ENCODE measurements at places on chromosomes 11 and 22.
A peak's percentile ranks its signal among the peaks of the same experiment; 100 is the strongest.

DNA sequence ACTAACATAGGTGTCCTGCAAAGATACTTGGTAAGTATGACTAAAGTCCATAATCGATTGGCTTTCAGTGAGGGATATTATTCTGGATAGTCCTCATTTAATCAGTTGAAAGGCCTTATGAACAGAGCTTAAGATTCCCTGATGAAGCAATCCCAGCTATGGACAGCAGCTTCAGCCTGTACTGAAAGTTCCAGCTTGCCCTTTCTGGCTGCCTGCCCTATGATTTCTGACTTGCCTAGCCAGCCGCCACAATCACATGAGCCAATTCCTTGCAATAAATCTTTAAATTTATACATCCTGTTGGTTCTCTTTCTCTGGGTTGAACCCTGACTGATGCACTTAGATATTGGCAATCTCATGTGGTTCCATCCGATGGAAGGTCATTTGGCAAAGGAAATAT is 759.0 kb upstream of the API5 start:
- DNase-seq: no peak

DNA sequence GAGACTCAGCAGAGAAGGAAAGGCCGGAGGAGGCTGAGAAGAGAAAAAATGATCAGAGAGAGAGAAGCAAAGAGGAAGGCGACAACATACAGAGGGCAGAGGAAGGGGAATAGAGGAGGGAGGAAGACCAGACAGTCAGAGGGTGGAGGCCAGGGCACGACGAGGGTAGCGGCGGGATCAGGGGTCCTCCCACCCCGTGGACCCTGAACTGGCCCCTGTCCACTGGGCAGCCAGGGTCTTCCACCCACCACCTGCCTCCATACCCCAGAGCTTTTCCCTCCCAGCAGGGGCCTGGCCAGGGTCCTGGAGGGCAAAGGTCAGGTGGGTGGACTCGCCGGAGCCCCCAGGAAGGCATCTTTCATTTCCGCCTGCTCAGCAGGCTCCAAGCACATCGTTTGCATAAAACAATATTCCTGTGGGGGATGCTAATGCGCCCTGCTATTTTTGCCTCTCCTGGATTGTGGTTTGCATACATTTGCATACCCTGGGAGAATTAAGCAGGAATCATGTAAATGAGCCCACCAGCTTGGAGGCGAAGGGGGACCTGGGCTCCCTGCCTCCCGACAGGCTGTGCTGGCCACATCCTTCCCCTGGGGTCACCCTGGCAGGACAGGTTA is 394.1 kb downstream of the MN1 start:
- no peak for DNase-seq

DNA sequence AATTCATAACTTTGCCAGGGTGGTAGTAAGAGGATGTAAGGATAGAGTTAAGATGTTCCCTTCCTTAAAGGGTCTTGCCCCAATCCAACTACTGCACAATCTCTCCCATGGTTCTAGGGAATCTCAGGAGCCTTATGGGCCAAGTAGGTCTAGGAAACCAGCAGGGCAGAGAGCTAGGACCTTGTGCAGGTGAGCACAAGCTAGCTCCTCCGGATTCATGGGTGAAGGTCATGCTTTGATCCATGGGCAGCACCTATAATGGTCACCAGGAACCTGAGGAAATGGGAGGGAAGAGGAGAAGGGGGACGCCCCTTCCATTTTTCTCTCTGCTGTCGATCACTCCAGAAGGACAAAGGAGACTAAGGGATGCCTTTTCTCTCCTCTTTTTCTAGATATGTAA is 16.8 kb downstream of the KCNJ11 start:
- DNase-seq: no peak

- DNase-seq: no peak
Observed at GRCh38 chr11:132589791-132590190, 942.5 kb downstream of the OPCML start.

GRCh38 chr22:35275580-35275979 is 18.3 kb downstream of the HMGXB4 start:
- no peak for DNase-seq

GRCh38 chr22:43308836-43309235 is 34.3 kb downstream of the SCUBE1 start:
- no peak for DNase-seq

GRCh38 chr11:118673361-118674081 is 5.9 kb downstream of the TREH start:
- no peak for DNase-seq

DNA sequence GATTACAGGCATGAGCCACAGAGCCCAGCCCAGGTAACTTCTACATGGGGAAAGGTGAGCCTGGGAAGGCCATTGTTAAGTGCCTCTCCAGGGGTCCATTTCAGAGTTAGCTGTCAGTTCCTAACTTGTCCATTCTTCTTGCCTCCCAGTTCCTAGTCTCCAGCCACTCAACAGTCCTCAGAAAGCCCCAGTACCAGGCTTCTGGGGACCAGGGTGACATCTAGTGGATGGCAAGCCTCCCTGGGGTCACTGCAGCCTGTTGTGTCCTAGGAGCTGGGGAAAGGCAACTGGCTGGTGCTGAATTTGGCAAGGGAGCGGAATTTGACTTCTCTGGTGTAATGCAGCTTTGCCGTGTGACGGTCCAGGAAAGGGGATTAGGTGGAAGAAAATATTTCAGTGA is 2.1 kb downstream of the LGALS12 start:
- peak; percentile 99 for DNase-seq

DNA sequence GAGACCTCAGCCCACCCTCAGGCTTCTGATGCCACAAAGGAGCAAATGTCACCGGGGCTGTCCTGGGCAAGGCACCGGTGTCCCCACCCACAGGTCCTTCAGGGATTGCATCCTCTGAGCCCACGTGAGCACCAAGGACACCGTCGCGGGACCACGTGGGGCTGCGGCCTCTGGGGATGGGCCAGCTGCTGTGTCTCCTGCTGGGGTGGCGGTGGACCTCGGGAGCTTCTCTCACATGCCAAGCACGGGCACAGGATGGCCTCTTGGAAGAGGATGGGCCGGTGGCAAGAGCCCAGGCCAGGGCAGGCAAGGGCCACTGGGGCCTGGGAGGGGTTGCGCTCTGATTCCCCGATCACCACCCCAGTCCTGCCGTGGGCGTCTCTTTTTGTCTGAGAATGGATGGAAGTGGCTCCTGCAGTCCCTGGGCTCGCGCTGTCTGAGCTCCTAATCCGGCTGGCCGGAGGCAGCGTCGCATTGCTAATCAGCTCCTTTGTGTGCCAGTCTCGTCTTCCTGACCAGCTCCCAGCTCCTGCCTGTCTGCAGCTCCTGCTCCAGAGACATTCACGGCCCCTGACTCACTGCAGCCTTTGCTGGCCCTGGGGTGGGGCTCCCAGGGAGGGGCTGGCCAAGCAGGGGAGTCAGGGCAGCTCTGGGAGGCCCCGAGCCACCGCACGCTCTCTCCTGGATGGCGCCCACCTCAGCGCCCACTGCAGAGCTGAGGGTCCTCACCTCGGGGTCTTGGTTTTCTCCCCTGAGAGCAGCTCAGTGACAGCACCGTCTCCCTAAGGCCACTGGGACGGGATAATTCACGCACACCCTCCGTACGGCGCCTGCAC is 146.7 kb downstream of the CTTN start:
- DNase-seq: no peak

DNA sequence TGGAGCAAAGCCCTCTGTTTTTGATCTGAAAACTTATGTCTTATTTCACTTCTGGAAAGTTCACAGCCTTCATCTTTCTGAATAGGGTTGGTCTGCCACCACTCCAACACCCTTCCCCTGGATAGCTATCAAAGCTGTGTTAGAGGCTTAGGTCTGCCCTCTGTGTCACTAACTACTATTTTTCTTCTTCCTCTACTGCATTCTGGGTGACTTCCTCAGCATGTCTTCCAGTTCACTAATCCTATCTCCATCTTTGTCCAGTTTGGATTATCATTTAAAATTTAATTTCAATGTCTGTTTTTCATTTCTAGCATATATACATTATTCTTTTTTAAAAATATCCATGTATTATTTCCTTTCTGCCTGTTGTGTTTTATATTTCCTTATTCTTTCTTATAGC is 84.6 kb downstream of the ZNRF3 start:
- no peak for DNase-seq

GRCh38 chr11:70158201-70158600 is 44.9 kb upstream of the FADD start:
- DNase-seq: peak; percentile 93

- DNase-seq: no peak
Observed at GRCh38 chr11:36089920-36090319, 146.1 kb downstream of the LDLRAD3 start.

GRCh38 chr11:32080361-32080980 is 10.4 kb upstream of the RCN1 start:
- DNase-seq: no peak

DNA sequence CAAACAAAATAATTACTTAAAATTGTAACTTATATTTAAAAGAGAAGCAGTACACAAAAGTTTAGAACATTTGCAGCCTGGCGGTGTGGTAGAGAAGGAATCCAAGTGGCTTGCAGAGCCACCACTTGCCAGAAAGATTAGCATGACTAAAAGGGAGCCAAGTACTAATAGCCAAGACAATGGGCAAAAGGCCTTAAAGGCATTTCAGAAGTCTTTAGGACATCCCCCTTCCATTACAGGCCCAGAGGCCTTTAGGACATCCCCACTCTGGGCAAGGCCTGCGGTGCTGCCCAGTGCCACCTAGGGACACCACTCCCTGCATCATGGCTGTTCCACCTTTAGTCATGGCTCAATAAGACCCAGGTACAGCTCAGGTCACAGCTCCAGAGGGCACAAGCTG is 32.4 kb downstream of the TMEM225 start:
- DNase-seq: no peak

- no peak for DNase-seq
Observed at GRCh38 chr22:20558534-20558933, 51.1 kb downstream of the MED15 start.

- peak; percentile 83 for DNase-seq
Observed at GRCh38 chr22:29733362-29734201, 13.8 kb downstream of the CABP7 start.

GRCh38 chr22:20153945-20154344 is 3.1 kb upstream of the CCDC188 start:
- DNase-seq: peak; percentile 42

- no peak for DNase-seq
Observed at GRCh38 chr11:44219830-44220796, 89.8 kb downstream of the ALX4 start.

GRCh38 chr22:44685384-44686056 is 16.5 kb upstream of the PRR5 start:
- DNase-seq: peak; percentile 56

GRCh38 chr11:63573881-63574855 is 11.0 kb upstream of the PLAAT2 start:
- peak; percentile 85 for DNase-seq

DNA sequence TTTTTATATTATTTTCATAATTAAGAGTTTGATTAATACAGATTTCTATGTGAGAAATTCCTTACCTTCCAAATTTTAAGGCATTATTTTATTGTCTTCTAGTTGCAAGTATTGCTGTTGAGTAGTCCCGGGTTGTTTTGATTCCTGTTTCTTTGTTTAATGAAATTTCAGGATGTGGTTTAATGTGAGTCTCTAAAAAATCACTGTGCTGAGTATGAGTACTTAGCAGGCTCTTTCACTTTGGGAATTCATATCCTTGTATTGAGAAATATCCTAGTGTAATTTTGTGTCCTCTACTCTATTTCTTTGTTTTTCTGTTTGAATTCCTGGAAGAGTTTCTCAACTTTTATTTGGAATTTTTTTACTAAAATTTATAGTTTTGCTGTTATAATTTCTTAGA is 113.2 kb downstream of the TMEM135 start:
- DNase-seq: no peak

DNA sequence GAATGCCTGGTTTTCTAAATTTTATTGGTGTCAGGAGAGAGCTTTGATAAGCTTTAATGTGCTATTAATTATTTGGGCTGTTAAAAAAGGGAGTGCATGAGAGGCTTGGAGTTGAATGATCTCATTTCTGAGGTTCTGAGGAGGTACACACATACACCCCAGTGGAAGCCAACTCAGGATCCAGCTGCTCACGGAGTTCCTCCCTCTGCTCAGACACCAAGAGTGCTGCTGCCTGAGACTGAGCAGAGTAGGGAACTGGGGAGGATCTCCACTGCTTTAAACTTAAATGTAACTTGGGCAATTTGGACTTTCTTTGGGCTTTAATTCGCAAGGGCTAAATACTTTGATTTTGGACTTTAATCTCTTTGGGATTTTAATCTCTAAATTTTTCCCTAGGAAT is 414.4 kb upstream of the CADM1 start:
- DNase-seq: no peak

DNA sequence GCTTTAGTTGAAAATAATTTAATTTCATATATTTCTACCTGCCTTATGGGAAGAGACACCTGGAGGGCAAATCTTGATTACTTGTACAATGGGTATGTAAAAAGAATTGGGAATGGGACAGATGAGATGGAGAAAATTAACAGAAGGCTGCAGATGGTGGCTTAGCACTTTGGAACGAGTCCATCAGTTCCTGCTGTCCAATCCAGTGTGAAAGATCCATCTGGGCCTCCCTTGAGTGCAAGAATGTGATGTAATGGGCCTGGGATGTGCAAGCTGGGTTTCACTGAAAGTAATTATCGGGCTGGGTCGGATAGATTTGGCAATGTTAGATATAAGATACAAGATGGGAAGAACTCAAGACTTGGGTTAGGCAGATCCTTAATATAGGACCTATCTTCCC is 42.0 kb downstream of the CECR2 start:
- no peak for DNase-seq

- DNase-seq: no peak
Observed at GRCh38 chr11:112880495-112880894, 80.7 kb upstream of the NCAM1 start.

GRCh38 chr22:47919001-47919441 is 1156.6 kb downstream of the TBC1D22A start:
- no peak for DNase-seq

GRCh38 chr11:29641201-29641600 is 375.6 kb downstream of the KCNA4 start:
- DNase-seq: no peak

DNA sequence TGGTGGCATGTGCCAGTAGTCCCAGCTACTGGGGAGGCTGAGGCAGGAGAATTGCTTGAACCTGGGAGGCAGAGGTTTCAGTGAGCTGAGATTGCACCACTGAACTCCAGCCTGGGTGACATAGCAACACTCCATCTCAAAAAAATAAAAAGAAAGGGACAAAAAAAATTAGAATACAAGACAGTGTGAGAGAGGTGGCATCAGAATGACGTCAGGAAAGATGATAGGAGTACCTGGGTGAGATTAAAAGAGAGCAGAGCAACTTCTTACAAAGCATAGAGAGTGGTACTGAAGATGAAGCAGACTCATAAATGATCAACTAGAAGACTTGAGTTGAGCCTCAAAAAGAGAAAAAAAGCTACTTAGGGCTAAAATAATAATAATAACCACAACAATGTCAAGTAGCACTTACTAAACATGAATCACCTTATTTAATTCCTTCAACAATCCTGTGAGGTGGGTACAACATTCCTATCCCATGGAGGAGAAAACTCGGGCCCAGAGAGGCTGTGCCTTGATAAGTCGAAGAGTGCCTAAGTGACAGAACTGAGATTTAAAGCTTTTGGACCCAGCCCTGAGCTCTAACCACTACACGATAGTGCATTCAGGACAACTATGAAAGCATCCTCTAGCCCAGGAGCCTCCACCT is 5.2 kb upstream of the SLN start:
- no peak for DNase-seq

- no peak for DNase-seq
Observed at GRCh38 chr11:133636711-133637355, 104.5 kb upstream of the OPCML start.

GRCh38 chr11:64291262-64291751 is at the start of gene KCNK4:
KCNK4 (plus strand) TSS chr11:64291302; CDS start chr11:64293019, 1,717 bp downstream.
- no peak for DNase-seq

- DNase-seq: no peak
Observed at GRCh38 chr11:44835938-44836337, 109.2 kb downstream of the TSPAN18 start.

- DNase-seq: no peak
Observed at GRCh38 chr11:58493676-58494075, 14.2 kb downstream of the OR5B21 start.

Data from HuH-7 (cell line).